ENCODE measurements at places on chromosomes 1 and 21.

GRCh38 chr1:3466366-3467075 is 12.1 kb downstream of the ARHGEF16 start:
- no peak for DNase-seq

GRCh38 chr1:237791592-237791991 is 99.1 kb downstream of the ZP4 start:
- DNase-seq: no peak

DNA sequence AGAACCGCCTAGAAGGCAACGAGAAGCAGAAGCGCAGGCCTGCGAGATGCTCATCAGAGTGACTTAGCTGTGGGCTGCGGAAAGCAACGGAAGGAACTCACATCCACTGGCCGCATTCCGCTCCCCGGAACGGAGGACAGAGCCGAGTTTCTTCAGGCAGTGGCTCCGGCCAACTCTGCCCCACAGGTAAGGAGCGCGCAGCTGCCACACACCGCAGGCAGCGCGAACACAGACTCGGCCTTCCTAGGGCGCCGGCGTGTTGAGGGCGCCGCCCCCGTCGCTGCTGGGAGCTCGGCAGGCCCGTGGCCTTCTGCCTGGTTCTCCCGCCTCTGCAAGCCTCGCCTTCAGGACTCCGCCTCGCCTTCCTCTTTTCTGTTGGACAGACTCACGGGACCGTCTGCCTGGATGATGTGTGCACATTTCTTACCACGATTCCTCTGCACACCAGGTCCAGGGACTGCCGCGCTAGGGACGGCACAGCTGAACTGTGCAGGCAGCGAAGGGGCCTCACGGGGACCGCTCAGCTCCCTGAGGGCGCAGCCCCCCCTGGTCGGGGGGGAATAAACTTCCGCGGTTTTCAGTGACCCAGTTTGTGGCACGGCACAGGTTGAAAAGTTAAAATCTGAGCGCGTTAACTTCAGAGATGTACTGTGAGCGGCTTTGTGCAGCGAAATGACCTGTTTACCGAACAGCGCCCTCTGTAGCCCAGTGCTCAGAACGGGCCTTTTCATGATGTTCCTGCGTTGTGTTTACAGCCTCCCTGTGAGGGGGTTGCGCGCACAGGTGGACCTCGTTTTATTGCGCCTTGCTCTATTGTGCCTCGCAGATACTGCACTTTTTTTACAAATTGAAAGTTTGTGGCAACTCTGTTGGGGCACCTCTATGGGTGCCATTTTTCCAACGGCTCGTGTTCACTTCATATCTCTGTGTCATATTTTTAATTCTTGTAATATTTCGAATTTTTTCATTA is 15.8 kb downstream of the TCP10L start:
- DNase-seq: peak; percentile 76

GRCh38 chr1:9235096-9235459 is 504 bp downstream of the H6PD start:
- DNase-seq: no peak
